Skin of body (tissue), 3 donors: ENCODE measurements at places on chromosomes 16 and 17. TPM values are rescaled to one million over a fixed set of nuclear protein-coding genes. Genes with fewer than 3 reads are reported as not detected.

Gene RHBDF1
- total RNA-seq, result 29.1 TPM

DNA sequence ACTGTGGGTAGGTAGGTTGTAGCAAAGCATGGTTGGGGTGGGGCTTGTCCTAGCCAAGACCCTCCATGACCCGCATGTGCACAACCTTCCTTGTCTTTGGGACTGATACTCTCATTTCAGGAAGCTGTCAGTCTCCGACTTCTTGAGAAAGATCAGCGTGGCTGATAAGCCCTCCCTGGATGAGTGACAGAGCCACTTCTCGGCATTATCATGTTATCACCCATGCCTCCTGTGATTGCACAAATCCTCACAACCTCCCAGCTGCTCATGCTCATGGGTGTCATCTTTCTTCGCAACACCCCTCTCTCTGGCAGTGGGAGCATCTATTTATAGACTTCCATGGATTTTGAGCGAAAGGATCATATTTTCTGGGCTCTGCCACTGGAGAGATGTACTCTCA, 314.2 kb downstream of the FOXL1 start:
- no peak for DNase-seq

DNA sequence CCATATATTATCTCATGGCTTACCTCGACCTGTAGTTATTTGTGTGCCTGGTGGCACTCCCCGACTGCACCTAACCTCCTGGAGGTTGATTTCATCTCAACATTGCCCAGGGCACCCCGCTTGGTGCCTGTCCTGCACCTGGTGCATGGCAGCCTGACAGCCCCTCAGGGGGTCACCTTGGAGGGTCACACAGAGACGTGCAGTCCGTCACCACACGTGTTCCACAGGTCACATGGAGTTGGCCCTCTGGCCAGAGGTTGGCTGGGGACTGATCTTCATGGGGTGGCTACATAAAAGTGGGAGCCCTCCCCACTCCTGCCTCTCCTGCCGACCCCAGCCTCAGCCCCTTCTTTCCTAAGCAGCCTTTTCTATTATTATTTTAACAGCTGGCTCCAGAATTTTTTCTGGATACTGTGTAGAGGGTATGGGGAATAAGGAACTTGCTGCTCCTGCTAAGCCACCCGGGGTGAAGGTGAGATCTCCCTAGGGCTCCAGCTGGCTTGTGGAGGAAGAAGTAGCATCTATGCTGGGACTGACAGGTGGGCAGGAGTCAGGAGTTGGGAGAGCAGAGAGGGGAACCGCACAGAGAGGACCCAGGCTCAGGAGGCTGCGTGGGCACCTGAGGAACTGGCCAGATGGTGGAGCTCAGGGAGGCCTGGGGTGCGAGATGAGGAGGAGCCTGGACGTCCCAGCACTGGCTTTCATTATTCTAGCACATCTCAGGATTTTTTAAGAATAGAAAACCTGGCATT, 12.5 kb upstream of the NKD1 start:
- DNase-seq, result no peak

Gene KRT28
- total RNA-seq, result 152 TPM

Gene CIBAR2
- total RNA-seq, result not detected

- DNase-seq, result no peak
Observed at GRCh38 chr16:583470-583814, 6.4 kb upstream of the RAB40C start.

GRCh38 chr16:12582696-12583095, 221.0 kb downstream of the CPPED1 start:
- no peak for DNase-seq

DNA sequence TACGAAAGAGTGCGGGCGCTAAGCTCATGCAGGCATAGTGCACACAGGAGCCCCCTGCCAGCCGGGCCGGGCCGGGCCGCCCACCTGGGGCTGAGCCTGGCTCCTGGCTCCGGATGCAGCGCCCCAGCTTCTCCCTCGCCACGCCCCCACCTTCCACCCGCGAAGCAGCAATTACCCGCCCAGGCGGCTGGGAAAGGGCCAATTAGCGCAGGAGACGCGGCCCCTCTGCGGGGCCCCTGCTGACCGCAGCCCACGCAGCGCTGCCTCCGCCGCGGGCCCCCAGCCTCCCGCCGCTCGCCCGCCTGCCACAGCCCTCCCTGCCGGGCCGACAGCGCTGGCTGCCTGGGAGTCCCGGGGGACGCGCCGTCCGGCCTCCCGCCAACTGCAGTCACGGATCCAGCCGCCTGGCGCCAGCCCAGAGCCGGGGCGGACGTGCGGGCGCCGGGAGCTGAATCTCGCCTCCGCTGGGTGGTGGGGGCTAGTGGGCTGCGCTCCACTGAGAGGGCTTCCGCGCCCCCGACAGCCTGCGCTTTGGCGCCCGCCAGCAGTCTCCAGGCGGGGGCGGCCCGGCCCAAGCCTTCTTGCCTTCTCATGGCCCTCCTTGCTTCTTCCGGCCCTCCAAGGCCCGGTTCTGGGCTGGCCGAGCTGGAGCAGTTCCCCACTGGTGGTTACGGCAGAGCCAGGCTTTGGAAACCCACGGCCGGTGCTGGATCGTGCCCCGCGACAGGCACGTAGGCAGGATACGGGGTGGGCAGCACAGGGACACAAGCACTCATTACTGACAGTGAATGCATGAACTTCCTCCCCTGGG, 14.9 kb upstream of the CBFB start:
- peak; percentile 56 for DNase-seq

GRCh38 chr16:12314653-12315185, 338.2 kb downstream of the SNX29 start:
- DNase-seq, result no peak

Gene RANGRF
- total RNA-seq, result 6.3 TPM

DNA sequence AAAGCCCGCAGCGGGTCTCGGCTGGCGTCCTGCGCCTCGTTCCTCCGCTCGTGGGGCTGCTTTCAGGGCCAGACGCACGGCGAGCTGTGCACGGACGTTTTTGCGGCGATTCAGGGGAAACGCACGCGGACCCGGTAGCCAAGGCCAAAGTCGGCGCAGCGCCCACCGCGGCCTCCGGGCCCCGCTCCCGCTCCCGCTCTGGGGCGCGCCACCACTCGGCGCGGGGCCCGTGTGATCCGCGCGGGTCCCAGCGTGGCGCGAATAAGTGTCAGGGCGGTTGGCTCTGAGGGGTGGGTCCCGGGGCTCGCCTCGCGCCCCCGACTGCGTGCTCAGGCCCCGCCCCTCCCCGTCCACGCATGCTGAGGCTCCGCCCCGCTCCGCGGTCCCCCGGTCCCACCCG, 694 bp upstream of the TBCD start:
- no peak for DNase-seq

Gene C16orf87
- 13.5 TPM for total RNA-seq

Gene ARL5C
- not detected for total RNA-seq

- no peak for DNase-seq
Observed at GRCh38 chr17:69239611-69240600, 11.3 kb upstream of the ABCA10 start.

- DNase-seq, result no peak
Observed at GRCh38 chr17:70618641-70619040, 449.3 kb downstream of the KCNJ2 start.

DNA sequence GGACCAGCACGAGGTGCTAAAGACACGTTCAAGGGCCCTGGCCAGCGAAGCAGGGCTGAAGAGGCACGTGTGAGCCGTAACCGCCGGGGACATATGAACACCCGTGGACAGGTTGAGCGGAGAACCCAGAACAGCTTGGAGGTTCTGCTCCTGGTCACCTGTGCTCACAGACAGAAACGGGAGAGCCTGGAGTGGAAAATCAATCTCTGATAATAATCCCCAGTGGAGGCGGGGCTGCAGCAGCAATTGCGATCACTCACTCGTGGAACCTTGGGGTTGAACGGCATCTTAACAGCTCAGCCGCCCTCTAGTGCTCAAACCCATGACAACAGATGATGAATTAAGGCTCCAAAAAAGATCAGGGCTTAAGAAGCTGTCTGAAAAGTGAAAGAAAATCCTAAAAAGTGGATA, 25.6 kb downstream of the WIPI1 start:
- DNase-seq, result no peak

DNA sequence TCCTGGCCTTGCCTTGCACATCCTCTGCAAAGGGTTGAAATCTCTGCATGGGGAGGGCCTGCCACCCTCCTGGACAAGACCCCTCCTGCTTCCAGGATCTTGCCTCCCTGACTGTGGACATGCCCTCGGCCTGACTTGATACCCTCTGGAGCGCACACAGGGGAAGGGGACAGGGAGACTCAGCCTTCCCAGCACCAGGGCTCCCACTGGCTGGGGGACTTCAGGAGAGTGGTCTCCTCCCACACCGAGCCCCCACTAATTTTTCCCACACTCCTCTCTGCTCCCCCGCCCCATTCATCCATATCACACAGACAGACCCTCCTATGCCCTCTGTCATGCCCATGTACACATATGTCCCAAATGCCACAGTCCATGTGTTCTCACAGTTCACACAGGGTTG, 14.3 kb downstream of the SGCA start:
- no peak for DNase-seq

- DNase-seq, result no peak
Observed at GRCh38 chr16:27378871-27379481, 23.0 kb upstream of the IL21R start.

DNA sequence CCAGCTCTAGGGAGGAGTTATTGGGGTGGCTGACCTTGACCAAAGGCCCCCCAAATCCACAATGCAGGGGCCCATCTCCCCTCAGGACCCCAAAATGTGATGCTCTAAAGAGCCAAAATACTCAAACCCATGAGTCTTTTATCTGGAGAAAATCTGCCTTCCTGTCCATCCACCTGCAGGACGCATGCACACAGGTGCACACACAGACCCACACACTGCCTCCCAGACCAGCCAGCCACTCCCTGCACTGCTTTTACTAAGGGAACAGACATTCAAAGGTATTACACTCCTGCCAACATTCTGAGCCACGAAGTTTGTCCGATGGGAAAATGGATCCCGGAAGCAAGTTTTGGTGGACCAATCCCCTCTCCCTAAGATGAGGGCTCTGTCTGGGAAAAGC, 76.1 kb upstream of the CDH5 start:
- DNase-seq, result no peak

DNA sequence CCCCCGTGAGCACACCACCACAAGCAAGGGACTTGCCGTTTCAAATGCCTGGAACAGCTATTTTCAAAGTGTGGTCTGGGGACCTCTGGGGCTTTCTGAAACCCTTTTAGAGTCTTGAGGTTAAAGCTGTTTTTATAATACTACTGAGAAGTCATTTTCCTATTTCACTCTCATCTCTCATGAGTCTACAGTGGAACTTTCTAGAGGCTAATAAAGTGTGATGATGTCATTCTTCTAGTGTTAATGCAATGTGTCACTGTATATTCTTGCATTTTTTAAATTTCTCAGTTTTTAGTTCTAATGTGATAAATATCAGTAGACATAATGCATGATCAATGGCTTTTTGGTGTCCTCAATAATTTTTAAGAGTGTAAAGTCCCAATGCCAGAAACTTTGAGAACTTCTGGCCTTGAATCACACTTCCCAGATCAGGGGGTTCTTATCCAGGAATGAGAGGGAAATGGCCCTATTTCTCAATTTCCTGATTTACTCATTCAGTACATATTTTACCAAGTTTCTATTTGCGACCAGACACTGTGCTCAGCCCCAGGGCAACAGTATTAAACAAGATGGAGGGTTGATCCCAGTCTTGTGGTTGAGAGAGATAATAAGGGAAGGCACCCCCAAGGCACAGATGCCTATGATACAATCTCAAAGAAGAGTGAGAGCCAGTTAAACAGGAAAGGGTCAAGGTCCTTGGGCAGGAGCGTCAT, 444.0 kb downstream of the HS3ST3B1 start:
- DNase-seq, result no peak

- no peak for DNase-seq
Observed at GRCh38 chr16:87499189-87499486, 6.3 kb upstream of the ZCCHC14 start.

Gene TNFRSF13B
- total RNA-seq, result not detected

Gene SLC5A2
- total RNA-seq, result 0.10 TPM

- DNase-seq, result no peak
Observed at GRCh38 chr17:49977463-49978389, 8.7 kb downstream of the DLX4 start.

DNA sequence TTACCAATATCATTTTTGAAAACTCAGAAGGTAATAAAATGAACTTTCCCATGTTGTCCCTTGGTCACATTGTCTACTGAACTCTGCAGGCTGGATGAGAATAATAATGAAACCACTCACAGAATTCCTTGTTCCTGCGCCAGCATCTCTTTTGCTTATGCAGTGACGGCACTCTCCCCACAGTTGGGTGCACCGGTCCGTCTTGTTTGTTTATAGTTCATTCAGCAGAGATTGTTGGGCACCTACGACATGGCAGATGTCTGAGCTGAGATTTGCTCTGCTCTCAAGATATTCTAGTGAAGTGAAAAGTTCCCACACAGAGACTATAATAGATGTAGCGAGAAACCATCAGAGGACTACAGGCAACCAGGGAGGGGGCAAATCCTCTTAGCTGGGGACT, 375.7 kb upstream of the CDH11 start:
- DNase-seq, result no peak

Gene CACNG3
- total RNA-seq, result not detected

Gene GLOD4
- total RNA-seq, result 40.5 TPM

Gene ZNF19
- total RNA-seq, result 2.3 TPM

Gene GP1BA
- total RNA-seq, result 0.10 TPM

DNA sequence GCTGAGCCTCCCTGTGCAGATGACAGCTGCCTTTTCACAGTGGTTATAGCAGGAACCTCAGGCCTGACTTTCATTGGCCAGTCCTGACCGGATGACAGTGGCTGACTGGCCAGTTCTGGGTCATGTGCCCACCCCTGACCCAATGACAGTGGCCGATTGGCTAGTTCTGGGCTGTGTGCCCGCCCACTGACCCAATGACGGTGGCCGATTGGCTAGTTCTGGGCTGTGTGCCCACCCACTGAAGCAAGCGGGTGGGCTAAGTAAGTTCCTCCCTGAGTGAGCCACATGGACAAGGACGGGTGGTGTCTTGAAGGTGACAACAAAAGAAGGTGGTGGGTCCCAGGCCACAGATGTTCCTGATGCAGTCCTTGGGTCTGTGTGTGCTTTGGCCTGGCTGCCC, 9.5 kb downstream of the DEF8 start:
- DNase-seq, result no peak

DNA sequence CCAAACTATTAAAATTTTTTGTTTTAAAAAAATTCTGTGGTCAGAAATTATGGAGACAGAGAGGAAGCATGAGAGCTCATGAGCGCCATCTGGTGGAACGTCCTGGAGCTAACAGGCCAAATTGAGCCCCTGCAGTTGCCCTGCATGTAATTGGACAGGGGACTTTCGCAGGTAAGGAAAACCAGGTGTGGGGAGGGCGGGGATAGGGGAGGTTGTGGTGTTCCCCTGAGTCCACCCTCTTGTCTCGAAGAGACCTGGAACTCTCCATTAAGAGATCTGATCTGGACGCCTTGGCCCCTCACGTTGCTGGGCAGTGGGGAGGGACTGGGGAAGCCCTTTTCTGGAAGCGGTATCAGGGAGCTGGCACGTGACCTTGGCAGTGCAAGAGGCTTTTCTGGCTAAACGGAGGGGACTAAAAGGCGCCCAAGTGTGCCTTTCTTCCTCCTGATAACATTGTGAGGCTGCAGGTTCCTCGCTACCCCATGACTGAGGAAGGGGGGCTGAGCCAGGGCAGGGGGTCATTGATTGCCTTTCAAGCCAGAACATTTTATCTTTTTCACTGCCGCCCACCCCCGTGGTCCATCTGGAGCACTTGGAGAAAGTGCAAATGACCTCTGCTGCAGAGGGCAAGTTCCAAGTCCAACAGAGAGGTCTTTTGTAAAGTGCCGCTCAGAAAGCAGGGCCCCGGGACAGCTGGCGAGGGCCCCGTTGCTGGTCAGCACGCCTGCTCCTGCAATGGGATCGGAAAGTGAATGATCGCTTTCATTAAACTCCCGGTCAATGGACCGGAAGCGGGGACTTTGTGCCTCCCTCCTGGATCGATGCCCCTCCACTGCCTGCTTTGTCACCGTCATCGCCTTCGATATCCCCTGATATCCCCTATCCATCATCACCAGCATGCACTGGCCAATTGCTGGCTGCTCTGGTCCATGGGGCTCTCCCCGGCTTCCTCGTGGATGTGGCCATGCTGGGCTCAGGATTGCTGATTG, 18.4 kb downstream of the PDILT start:
- peak; percentile 4 for DNase-seq
